EH (cell line): ENCODE measurements at places on chromosomes 7 and 10.

DNA sequence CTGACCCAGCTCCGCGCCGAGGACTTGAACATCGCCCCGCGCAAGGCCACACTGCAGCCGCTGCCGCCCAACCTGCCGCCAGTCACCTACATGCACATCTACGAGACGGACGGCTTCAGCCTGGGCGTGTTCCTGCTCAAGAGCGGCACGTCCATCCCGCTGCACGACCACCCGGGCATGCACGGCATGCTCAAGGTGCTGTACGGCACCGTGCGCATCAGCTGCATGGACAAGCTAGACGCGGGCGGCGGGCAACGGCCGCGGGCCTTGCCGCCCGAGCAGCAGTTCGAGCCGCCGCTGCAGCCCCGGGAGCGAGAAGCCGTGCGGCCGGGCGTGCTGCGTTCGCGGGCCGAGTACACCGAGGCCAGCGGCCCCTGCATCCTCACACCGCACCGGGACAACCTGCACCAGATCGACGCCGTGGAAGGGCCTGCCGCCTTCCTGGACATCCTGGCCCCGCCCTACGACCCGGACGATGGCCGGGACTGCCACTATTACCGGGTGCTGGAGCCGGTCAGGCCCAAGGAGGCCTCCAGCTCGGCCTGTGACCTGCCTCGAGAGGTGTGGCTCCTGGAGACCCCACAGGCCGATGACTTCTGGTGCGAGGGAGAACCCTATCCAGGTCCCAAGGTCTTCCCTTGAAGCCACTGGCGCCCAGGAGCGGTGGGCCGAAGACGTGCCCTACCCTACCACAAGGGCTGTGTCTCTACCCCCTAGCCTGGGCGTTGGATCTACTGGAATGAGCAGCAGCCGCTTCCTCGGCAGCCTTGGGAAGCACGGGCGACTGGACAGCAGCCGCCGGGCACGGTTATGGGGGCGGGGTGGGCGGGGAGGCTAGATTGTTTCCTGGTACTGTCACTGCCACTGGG is 945 bp downstream of the ADO start:
- DNase-seq, result peak; percentile 74

GRCh38 chr10:73858750-73859427 is 15.5 kb downstream of the CAMK2G start:
- DNase-seq, result no peak

DNA sequence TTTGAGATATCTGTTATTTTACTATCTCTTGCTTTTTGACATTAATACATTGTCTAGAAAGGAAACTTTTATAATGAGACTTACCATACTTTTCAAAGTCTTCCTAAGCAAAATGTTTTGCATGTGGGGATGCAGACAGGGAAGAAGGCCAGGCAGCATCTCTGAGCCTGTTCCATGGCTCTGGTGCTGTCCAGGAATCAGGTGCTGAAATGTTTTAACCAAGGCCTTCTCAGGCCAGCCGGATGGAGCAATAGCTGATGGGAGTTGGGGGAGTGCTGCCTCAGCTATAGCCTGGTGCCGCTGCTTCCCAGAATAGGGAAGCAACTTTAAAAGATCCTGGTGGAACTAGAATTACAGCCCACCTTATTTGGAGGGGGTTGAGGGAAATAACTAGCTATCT is 38.5 kb downstream of the CRTAC1 start:
- DNase-seq, result peak; percentile 32

GRCh38 chr7:39741942-39742623 is 118.7 kb downstream of the RALA start:
- DNase-seq, result no peak

- DNase-seq, result peak; percentile 47
Measured at GRCh38 chr10:51244309-51244708, 170.0 kb downstream of the PRKG1 start.

GRCh38 chr10:12422189-12422588 is 72.8 kb downstream of the CAMK1D start:
- no peak for DNase-seq

GRCh38 chr7:41769162-41769561 is 66.3 kb upstream of the INHBA start:
- no peak for DNase-seq

- no peak for DNase-seq
Measured at GRCh38 chr7:2936301-2936700, 92.2 kb upstream of the GNA12 start.

DNA sequence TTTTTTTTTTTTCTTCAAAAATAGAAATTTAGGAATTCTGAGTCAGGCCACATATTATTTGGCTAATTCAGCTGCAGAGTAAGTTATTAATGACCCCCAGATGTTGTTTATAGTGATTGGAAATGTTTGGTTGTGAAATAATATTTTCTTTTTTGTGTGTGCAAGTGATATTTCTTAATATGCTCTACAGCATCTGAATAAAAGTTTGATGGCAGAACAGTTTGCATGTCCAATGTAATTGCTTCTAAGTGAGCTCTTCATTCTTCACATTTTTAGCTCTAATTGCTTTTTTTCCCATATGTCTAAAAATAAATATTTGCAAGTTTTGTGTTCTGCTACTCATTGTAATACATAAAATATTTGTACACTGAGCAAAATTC is 116.0 kb downstream of the ARID5B start:
- peak; percentile 79 for DNase-seq
